ENCODE measurements at places on chromosomes 2 and 18. TPM values are rescaled to one million over a fixed set of nuclear protein-coding genes. Genes with fewer than 3 reads are reported as not detected.
A peak's percentile ranks its signal among the peaks of the same experiment; 100 is the strongest.

GRCh38 chr2:168912901-168913369 lies 11.8 kb downstream of the G6PC2 start:
- DNase-seq: no peak

GRCh38 chr18:26335156-26335555 lies 108.9 kb downstream of the TAF4B start:
- peak; percentile 39 for DNase-seq

GRCh38 chr18:23165271-23166068 lies 30.2 kb downstream of the CABLES1 start:
- DNase-seq: no peak

DNA sequence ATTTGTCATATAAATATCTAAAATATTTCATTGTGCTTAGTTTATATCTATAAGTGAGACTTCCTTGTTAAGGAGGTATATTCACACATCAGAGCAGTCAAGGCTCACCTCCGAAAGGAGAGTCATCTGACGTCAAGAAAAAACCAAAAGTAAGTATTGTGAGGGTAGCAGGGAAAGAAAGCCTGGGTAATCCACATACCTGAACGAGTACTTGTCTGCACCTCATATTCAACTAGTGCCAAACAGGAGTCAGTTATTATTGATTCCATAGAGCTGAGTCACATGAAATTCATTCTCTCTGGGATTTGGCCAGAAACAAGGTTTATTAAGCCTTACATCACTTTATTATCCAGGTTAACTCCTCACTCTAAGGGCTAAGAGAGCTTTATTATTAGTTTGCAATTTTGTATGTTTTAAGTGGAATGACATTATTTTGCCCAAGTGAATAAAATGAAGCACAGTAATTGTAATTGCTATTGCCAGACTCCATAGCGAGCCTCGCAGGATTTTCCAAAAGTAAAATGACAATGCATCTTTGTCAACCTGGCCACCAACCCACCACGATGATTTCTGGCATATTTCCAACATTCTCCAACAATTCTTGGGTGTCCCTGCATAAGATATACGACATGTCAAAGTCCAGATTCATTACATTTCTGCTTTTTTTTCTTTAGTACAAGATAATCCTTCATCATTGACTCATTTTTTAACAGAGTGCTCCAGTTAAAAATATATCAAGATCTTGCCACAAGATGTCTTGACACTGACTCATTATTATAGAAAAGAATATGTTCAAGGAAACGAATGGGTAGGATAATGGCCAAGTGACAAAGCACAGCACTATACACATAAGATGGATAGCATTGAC lies 1210.4 kb upstream of the ACVR2A start:
- no peak for DNase-seq

DNA sequence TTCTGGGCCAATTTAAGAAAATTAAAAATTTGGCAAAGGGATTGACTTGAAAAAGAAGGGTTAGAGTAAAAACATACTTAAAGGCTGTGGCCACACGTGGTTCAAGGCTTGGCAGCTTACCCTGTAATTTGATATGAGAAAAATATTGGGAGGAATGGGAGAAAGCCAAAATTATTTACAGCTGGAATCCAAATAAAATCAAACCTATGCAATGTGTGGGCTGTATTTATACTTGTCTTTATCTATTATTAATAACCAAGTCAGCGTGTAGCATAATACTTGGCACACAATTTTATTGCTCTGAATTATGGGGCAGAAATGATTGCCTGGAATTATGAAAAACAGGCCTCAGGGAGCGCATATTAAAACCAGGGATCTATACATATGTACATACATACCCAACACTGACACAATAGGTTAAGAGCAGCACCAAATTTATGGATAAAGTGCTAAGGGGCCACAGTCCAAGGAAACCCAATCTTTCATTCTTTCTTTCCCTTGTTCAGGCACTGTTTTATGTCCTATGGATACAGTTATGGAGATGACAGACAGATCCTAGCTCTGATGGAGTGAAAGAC lies 35.6 kb downstream of the FAM124B start:
- no peak for DNase-seq

GRCh38 chr18:79260023-79260422 lies 135.7 kb upstream of the NFATC1 start:
- no peak for DNase-seq

- DNase-seq: no peak
These were observed 799.7 kb upstream of the ACVR2A start for GRCh38 chr2:147045113-147045512.

GRCh38 chr18:74190086-74190485 lies 41.8 kb downstream of the TIMM21 start:
- DNase-seq: no peak

- DNase-seq: peak; percentile 20
These were observed 22.8 kb downstream of the CCNYL1 start for GRCh38 chr2:207734264-207734635.

GRCh38 chr2:74278176-74278575 lies 65.0 kb downstream of the SLC4A5 start:
- DNase-seq: no peak

GRCh38 chr2:81389203-81389602 lies 1084.7 kb upstream of the LRRTM1 start:
- DNase-seq: no peak

DNA sequence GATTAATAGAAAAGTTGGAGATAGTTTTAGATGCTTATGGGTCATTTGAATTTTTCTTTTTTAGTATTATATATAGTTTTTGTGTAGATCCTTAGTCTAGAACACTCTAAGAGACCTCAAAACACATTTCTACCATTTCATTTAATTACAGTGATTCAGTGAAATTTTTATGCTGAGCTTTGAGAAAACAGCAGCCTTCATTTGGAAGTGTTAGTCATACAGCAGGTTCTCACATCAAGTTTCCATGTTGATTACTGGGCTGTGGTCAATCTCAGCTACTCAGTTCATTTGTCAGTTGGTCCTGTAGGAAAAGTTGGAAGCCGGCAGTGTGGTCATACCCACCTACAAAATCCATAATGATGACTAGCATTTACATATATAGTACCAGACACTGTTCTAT lies 37.9 kb downstream of the MAP3K19 start:
- DNase-seq: no peak

- DNase-seq: no peak
These were observed 7.1 kb downstream of the ATOH8 start for GRCh38 chr2:85760872-85761271.

- DNase-seq: no peak
These were observed 42.5 kb downstream of the ZNF519 start for GRCh38 chr18:14089781-14090180.

GRCh38 chr2:109166811-109167210 lies 37.8 kb downstream of the SH3RF3 start:
- no peak for DNase-seq

- DNase-seq: no peak
These were observed 19.0 kb upstream of the FEZ2 start for GRCh38 chr2:36616947-36617346.

- DNase-seq: no peak
These were observed 389.8 kb downstream of the GALNT13 start for GRCh38 chr2:154261473-154262027.

GRCh38 chr2:164850235-164850634 lies 8.6 kb upstream of the COBLL1 start:
- no peak for DNase-seq

DNA sequence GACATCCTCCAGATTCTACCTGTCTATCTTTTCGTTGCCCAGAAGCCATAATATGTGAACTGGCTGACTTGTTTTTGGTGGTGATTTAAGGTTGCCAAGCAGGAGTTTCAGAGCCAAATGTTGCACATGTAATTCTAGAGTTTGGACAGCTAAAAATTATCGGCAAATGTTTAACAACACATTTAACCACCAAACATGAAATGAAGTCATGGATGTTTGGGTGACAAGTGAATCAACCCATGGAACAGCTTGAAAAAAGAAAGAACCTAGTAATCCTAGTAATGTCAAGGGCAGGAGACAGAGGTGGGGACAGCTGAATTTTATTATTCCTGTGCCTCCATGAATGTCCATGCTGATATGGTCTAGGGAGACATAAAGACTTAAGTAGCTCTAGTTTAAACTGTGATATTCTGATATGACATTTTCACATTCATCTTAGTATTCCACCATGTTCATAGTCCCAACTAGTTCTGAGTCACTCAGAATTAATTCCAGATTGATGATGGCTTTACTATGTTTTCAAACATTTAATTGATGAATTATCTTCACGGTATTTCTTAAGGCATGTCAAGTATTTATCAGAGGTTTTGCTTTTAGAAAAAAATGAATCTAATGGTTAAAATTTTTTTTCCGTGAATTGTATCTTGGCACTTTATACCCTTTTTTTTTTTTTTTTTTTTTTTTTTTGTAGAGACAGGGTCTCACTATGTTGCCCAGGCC lies 101.7 kb downstream of the SOCS6 start:
- no peak for DNase-seq

DNA sequence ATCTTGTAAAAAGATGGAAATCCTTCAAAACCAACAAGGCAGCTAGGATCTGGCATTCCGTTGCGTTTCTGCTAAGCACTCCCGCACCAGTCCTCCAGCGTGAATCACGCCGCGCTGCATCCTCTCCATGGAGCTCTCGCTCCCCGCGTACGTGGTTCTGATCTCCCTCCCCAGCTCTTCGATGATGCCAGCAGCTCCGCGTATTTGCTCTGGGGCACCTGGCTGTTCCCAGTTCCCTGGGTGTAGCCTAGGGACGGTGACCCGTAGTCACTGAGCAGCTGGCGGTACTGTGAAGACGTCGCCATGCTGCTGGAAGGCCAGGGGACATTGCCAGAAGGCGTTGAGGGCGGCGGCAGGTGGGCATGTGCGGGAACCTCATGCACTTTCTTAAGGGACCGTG lies 407.5 kb downstream of the RNF144A start:
- no peak for DNase-seq

DNA sequence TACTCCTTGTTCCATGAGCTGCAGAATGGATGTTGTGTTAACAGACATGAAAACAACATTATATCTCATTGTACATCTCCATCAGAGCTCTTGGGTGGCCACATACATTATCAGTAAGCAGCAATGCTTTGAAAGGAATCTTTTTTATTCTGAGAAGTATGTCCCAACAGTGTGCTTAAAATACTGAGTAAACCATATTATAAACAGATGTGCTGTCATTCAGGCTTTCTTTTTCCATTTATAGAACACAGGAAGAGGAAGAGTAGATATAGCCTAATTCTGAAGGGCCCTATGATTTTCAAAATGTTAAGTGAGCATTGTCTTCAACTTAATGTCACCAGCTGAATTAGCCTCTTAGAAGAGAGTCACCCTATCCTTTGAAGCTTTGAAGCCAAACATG lies 44.3 kb upstream of the CABYR start:
- no peak for DNase-seq

GRCh38 chr2:174235680-174236079 lies 12.7 kb downstream of the OLA1 start:
- no peak for DNase-seq

- no peak for DNase-seq
These were observed 33.4 kb upstream of the LPIN2 start for GRCh38 chr18:3046216-3046808.

DNA sequence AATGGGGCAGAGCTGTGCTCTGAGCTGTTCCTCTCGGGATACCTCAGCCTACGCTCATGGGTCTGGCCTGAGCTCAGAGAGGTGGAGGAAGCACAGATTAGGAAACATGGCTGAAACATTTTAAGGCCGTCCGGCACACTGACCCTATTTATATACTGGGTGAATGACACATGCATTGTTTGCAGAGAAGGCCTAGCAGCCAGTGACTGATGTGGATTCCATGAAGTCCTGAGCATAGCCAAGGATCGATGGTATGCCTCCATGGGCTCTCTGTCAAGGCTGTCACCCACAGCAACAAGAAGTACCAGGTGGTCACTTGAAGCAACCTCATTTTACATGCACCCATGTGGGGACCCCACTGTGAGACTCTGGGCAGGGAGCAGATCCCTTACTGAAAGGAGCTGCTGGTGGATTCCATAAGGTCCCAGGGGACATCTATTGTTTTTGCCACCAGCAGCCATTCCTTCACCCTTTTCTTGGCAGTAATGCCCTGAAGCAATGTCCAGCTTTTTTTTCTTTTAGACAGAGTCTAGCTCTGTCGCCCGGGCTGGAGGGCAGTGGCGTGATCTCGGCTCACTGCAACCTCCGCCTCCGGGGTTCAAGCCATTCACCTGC lies 8.4 kb downstream of the PTMA start:
- DNase-seq: no peak

- DNase-seq: peak; percentile 29
These were observed 215.7 kb downstream of the MCFD2 start for GRCh38 chr2:46699934-46700256.

DNA sequence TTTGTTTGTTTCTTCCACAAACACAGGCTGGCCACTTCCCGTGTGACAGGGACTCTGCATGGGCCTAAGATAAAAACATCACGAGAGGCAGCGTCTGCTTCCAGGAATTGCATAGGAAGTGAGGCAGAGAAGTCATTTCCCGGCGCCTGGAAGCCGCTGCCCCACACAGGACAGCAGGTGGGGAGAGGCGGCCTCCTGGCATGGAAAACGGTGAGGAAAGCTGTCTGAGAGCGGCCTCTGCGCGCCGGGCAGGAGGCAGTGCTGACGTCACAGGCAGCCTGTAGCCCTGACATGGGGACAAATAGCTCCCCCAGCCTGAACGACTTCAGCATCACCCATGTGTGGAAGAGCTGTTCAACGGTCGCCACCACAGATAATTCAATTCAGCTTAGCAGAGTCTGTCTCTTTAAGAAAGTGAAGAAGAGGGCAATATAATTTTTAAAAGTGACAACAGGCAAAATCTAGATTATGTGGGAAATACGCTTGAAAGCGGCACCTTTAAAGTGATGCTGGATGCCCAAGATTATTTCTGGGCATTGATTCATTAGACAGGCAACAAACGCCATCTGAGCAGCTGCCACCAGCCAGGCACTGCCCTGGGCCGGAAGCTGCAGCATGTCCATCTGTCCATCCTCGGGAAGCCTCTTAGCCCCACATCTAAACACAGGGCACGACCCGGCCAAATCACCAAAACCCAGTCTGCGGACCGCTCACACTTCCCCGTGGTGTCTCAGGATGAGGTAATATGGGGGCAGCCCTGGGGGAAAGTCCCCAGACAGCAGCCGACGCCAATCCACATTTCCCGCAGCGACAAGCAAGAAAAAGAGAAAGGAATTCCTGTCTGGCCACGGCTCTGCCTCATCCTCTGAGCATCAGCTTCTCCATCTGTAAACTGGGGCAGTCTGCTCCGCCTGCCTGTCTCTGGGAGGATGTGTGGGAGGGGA lies 138.9 kb downstream of the PXDN start:
- DNase-seq: no peak

- no peak for DNase-seq
These were observed 252.4 kb downstream of the EIPR1 start for GRCh38 chr2:3125001-3125760.

GRCh38 chr2:2640818-2641217 lies 309.7 kb upstream of the MYT1L start:
- DNase-seq: no peak

- DNase-seq: no peak
These were observed 200.4 kb upstream of the NRP2 start for GRCh38 chr2:205481861-205482260.

The ACMSD gene
- polyA plus RNA-seq: 40.8 TPM

The KCNG2 gene
- polyA plus RNA-seq: 0.33 TPM

The CNDP1 gene
- polyA plus RNA-seq: 2.0 TPM

The SLC11A1 gene
- 0.87 TPM for polyA plus RNA-seq

The DSG3 gene
- polyA plus RNA-seq: not detected

The LYPD6B gene
- polyA plus RNA-seq: 31.8 TPM

The TRPM8 gene
- 0.43 TPM for polyA plus RNA-seq

The CCDC68 gene
- 14.1 TPM for polyA plus RNA-seq

The LRRTM4 gene
- 1.7 TPM for polyA plus RNA-seq

The DUSP28 gene
- polyA plus RNA-seq: 7.3 TPM

The LTBP1 gene
- polyA plus RNA-seq: 69.0 TPM

The LAMA1 gene
- 90.0 TPM for polyA plus RNA-seq

The ASIC4 gene
- polyA plus RNA-seq: 0.21 TPM

The DTNA gene
- polyA plus RNA-seq: 19.2 TPM

The C1QL2 gene
- not detected for polyA plus RNA-seq

The RIT2 gene
- polyA plus RNA-seq: not detected
